ENCODE measurements at places on chromosomes 16 and 17. TPM values are rescaled to one million over a fixed set of nuclear protein-coding genes. Genes with fewer than 3 reads are reported as not detected.

- DNase-seq, result peak; percentile 92
These were observed 162.8 kb downstream of the FOXL1 start for GRCh38 chr16:86740906-86741799.

- DNase-seq, result no peak
These were observed 11.6 kb upstream of the ROGDI start for GRCh38 chr16:4814046-4814445.

GRCh38 chr16:28108590-28109247 is 45.2 kb upstream of the GSG1L start:
- no peak for DNase-seq

DNA sequence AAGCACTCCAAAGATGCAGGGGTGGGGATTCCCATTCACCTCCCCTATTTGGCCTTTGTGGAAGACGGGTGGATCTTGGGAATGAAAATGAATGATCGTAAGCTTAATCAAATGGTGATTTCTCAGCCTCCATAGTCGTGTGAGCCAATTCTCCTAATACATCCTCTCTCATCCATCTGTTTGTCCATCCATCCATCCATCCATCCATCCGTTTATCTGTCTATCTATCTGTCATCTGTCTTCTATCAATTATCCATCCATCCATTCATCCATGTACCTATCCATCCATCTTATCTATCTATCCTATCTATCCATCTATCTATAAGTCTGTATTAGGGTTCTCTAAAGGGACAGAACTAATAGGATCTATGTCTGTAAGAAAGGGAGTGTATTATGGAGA is 7.8 kb downstream of the RNF213 start:
- no peak for DNase-seq

GRCh38 chr16:9965079-9965478 is 217.1 kb downstream of the GRIN2A start:
- DNase-seq, result no peak

- no peak for DNase-seq
These were observed 65.0 kb downstream of the C17orf58 start for GRCh38 chr17:67931227-67931626.

DNA sequence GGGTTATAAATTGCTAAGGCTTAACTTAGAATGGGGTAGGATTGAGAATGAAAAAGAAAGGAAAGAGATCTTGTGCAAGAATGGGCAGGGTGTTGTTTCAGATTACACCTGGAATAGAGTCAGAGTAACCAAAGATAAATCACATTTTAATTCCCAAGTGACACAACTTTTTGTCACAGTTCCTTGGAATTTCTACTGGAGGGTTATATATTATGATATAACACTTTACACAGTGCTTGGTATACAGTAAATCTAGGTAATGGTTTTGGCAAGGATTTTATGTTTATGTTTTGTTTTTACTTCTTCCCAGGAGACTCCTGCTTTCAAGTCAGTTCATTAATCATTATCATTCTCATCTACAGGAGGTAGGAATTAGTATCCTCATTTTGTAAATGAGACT is 115.7 kb upstream of the KCNJ16 start:
- DNase-seq, result no peak

DNA sequence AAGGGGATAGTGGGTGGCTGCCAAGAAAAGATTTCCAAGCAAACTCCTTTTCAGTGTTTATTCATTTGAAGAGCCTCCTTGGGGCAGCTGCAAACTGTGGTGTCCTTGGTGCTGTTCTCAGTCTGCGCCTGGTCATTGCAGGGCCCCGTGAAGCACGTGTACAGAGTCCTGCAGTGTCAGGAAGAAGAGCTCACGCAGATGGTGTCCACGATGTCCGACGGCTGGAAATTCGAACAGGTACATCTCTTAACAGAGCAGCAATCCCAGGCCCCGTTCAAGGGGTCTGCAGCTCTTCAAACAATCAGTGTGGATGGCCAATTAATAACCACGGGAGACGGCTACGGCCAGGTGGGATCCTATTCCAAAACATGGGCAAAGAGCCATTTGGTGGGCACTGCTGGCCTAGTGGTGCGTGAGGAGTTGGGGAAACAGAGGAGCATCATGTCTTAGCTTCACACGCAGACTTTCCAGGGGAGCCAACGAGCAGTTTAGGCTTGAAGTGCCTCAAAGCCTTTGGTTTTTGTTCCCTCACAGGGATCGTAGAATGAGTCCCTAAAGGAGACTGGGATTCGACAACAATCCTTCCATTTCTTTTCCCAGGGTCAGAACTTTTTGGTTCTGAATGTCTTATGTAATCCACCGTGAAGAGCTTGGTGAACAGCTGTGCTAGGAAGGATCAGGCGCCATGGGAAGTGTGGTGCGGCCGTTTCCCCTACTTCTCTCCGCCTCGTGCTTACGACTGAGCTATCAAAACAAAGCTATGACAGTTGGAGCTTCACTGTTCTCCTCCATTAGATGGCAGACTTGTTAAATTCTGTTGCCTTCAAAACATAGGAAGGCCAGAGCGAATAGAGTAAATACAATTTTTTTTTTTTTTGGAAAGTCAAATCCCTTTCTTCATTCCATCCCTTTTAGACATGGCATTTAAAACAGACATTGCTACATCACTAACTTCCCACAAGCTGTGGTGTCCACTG is 12.6 kb downstream of the KCTD2 start:
- DNase-seq, result peak; percentile 77

- no peak for DNase-seq
These were observed 18.5 kb upstream of the AATK start for GRCh38 chr17:81184555-81184954.

- DNase-seq, result no peak
These were observed 10.0 kb downstream of the TIGD7 start for GRCh38 chr16:3295209-3295608.

DNA sequence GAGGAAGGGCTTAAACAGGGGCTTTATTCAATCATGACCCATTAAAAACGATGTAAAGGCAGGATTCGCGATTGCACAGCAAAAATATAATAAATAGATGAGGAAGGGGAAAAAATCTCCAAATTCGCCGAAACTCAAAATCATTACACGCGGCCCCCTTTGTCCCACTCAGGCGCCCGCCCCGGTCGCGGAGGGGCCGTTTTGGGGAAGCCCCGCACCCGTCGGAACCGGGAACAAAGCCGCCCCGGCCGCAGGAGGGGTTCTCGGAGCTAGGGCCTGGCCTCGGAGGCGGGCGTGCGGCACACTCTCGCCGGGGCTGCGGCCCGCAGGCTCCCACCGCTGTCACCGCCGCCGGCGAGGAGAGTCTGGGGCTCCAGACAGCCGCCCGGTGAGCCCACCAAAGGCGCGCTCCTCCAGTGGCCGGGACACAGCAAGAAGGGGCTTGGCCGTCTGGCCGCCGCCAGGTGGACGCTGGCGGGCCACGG is 521 bp downstream of the C16orf87 start:
- no peak for DNase-seq

DNA sequence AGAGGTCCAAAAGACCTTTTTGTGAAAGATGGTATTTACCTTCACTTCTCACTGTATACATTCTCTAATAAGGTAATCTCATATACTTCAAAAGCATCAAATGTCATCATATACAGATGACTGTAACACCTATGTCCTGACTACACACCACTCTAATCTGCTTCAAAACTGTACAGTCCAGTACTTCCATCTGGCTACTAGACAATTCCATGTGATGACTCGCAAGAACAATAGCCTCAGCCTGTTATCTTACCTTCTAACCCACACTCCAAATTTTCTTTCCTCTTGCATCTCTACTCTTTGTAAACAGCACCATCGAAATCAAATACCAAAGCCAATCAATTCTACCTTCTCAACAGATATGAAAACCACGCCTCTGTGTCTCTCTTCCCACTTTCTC is 24.1 kb downstream of the MYO1D start:
- no peak for DNase-seq

DNA sequence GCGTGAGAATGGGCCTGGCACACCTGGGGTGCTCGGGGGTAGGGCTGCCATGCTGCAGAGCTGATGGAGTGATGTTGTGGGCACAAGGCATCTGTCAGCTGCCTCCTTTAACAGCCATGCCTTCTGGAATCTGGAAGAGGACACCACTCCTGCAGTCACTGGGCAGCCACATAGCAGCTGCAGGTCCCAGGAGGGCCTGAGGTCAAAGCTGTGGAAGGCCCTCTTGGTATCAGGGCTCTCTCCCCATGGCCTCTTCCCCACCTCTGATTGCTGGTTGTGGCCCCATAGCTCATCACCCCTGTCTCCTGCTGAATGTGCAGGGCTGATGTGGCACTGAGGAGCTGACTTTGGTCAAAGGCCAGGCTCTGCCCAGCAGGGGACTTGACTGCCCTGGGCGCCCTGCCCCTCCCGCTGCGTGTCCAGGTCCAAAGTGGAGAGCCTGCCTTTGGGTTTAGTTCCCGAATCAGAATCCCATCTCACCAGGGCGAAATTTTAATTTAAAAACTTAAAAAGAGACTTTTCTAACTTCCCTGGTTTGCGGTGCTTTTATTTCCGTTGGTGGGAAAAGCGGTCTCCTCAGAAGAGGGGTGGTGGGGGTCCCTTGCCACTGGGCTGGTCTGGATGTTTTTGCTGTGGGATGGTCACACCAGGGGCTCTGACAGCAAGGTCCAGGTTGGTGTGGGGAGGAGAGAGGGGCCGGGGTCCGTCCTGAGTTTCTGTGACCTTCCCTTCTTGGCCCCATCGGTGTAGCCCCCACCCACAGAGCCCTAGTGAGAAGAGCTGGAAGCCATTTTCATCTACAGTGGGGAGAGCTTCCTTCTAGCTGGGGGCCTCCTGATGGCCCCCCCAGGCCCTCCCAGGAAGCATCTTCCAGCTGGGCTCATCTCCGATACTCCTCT is 5.9 kb downstream of the UBALD2 start:
- no peak for DNase-seq

DNA sequence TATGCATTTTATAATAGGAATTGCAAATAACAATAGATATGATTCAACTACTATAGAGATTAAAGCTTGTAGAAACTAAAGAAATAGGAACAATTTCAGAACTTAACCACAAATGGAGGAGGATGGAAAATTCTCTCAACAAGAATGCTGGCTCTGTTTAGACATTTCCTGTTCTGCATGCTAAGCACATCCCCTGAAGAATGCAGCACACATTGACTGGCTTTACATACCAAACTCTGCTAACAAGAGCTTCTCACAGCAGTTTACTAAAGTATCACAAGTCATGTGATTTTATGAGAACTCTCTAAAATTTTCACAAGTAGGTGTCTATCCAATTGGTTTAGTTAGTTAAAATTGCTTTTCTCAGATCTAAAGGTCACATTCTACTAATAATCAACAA is 85.2 kb downstream of the SPAG9 start:
- DNase-seq, result peak; percentile 68

DNA sequence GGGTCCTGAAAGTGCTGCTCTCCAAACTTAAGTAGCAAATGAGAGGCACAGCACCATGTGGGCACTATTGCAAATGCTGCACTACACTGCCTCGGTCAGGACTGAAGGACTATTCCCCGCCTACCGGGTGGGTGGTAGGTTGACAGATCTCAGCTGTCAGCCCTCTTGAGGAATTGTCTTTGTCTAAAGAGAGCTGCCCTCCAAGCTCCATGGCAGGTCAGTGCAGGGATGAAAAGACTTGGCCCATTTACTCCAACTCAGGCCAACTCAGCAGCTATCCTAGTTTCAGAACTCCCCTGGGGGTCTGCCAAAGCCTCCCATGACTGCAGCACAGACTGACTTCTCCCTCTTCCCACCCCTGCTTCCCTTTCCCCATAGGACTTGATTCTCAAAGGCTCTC is 3.4 kb upstream of the PDZD9 start:
- DNase-seq, result no peak

DNA sequence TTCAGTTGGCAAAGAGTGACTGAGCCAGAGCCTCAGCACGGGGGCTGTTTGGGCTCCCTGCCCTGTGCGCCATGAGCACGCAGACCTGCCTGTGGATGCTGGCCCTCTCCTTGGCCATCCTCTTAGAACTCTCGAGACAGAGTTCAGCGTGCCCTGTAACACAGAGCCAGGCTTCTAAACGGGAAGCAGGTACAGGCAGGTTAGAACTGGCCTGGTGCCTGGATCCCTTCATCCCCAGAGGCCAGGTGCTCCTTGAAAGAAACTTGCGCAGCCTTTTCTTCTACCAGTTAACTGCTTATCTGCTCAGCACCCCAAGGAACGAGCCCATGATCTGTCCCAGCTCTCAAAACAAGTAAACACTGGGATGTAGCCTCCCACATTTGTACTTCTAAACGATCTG is 6.9 kb downstream of the CCNF start:
- no peak for DNase-seq

DNA sequence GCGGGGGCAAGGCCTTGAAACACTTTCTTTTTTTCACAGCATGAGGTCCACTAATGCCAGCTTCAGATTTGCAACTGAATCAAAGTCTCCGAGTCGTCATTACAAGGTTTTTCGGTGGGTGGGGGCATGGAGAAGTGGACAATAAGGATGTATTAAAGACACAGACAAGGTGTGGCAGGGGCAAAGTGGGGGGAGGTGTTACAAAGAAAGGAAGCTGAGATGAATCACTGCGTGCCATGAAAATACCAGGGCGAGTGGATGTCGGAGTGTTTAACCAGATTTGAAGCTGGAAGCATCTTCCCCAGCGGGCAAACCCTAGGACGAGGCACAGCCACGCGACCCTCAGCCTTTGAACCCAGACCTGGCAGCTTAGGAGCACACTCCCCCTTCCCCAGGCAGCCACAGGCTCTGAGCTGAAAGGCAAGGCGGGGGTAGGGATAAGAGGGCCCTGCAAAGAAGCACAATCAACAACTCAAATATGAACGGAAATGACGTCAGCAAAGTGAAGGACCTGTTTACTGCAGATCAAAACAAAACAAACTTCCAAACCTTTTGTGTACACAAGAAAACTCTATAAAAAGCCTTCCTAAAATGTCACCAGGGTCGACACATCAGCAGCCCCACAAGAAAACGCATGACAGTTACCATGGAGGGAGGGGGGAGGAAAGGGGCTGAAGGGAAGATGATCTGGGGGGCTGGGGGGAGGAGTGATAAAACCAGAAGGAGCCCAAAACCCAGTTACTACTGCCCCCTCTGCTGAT is 5.6 kb upstream of the ZFHX3 start:
- DNase-seq, result peak; percentile 86

The TBX6 gene
- 0.60 TPM for total RNA-seq

The STAT5A gene
- total RNA-seq, result 23.6 TPM

The TSPAN10 gene
- 0.91 TPM for total RNA-seq

The TNFSF12 gene
- total RNA-seq, result 28.4 TPM

The TBC1D3K gene
- not detected for total RNA-seq

The PPP4C gene
- 167 TPM for total RNA-seq

The TNFRSF17 gene
- total RNA-seq, result not detected

The GAS2L2 gene
- not detected for total RNA-seq

The INO80E gene
- total RNA-seq, result 84.1 TPM

The TBC1D3B gene
- total RNA-seq, result 3.3 TPM
